ENCODE measurements at places on chromosomes 7 and 10.

- DNase-seq = no peak
Observed at GRCh38 chr10:121952226-121952625, 22.8 kb downstream of the NSMCE4A start.

DNA sequence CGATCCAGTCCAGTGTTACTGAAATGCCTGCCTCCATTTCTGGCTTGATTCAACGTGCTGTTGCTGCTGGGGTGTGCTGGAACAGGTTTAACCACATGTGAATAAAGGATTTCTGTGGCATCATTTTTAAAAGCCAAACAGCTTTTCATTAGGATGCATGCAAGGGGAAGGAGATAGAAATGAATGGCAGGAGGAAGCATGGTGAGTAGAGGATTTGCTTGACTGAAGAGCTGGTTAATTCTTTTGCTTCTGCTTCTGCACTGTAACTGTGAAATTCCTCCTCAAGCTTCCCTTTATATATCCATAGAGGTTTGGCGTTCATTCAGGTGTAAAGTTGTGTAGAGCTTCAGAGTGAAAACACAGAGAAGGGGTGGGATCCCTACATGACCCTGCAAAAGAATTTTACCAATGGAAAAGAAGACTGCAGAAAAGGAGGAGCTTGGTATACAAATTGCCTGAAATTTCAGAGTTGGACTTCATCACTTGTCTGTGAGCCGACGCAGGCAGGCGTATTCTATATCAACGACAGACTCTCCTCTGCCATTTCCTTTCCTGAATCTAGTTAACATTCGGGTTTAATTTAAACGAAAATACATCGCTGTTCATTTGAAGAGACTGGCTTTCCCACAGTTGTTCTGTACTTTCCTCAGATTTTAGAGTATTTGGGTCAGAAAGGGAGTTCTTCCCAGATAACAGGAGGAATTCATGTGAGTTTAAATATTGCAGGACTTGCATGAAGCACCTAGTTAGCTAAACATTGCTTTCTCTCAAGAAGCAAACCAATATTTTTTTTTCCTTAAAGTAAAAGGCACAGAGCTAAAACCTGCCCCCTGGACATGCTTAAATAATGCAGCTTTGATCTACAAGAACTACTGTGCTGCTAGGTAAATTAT, at the start of gene SOSTDC1:
Gene SOSTDC1, minus strand, starts transcription at position 270 of the 893 bp plus-strand sequence. Its CDS starts 70 bp downstream, at position 200.
- no peak for DNase-seq

- no peak for DNase-seq
Observed at GRCh38 chr10:78535716-78536218, 502.1 kb downstream of the RPS24 start.

DNA sequence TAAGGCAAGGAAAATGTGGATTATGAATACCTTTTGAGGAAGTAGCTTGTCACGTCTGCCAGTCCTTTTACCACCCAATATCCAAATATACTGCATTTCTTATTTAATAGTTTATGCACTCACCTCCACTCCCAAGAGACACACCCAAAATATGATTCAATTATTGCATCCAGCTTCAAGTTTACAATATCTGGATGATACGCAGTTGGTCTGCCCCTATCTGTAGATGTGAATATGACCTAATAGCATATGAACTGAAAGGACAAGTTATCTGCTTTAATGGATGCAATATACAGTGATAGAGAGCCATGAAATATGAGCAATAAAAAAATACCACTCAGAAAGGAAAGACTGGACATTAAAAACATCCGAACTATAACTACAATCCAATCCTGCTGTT, 159.4 kb upstream of the MAGI2 start:
- no peak for DNase-seq

- no peak for DNase-seq
Observed at GRCh38 chr10:13659887-13660550, 73.3 kb downstream of the PRPF18 start.

GRCh38 chr7:108001764-108002725, 916 bp downstream of the LAMB1 start:
- no peak for DNase-seq

- no peak for DNase-seq
Observed at GRCh38 chr7:131011976-131012375, 278.0 kb upstream of the KLF14 start.

GRCh38 chr7:77308792-77309191, 107.4 kb downstream of the GSAP start:
- no peak for DNase-seq

DNA sequence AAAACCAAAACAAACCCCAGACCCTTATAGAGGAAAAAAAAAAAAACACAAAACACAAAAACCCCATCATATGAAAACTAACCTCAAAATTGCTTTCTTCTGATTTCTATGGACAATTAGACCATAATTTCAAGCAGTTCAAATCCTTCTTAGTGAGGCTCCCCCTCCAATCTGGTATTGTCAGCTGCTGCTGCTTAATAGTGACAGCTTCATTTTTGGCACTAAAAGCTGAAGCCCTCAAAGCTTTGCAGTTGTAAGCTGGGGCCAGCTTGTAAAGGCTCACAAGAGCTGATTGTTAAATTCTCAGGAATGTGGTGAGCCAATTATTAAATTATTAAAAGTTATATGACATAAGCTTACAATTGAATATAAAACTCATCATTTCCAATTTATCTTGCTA, 21.9 kb downstream of the ATXN7L1 start:
- no peak for DNase-seq

DNA sequence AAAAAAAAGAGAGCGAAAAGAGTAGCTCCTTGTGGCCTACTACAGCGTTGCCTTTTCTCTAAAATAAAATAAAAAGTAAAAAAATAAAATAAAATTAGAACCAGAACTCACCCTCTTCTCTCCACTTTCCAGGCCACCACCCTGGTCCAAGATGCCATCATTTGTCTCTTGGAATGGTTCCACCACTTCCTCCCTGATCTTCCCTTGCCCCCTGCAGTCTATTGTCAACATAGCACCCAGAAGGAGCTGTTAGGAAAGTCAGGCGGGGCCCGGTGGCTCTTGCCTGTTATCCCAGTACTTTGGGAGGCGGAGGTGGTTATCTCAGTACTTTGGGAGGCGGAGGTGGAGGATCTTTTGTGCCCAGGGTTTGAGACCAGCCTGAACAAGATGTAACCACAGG, 7.6 kb upstream of the GRID2IP start:
- peak; percentile 63 for DNase-seq

DNA sequence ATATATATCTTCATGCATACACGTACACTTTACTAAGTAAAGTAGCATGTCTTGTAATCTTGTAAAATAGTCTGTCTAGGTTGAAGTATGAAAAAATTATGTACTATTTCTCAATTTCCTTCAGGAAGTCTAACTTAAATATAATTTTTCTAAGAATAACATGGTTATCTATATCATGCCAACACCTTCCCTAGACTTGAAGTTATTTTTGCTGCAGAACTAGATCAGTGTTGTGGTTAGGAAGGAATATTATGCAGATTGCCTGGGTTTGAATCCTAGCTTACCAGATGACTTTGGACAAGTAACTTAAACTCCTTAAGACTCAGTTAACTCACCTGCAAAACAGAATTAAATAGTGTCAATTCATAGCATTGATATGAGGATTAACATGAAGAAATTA, 142.2 kb upstream of the SEMA3A start:
- no peak for DNase-seq

GRCh38 chr10:61140765-61141392, 196.9 kb upstream of the RHOBTB1 start:
- DNase-seq = peak; percentile 33

All from NCI-H1092 (cell line).